NCI-H460 (cell line): ENCODE measurements at places on chromosomes 5 and 9.

- DNase-seq, result no peak
Observed at GRCh38 chr9:14303521-14303920, 10.4 kb downstream of the NFIB start.

DNA sequence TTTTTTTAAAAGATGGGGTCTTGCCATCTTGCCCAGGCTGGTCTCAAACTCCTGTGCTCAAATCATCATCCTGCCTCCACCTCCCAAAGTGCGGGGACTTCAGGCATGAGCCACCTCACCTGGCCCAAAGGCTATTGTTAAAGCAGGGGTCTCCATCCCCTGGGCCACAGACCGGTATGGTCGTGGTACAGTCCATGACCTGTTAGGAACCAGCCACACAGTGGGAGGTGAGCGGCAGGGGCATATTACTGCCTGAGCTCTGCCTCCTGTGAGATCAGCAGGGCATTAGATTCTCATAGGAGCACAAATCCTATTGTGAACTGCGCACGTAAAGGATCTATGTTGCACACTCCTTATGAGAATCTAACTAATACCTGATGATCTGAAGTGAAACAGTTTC, 7.3 kb upstream of the NOL6 start:
- DNase-seq, result no peak

- no peak for DNase-seq
Observed at GRCh38 chr5:116411101-116411571, 163.5 kb downstream of the SEMA6A start.

DNA sequence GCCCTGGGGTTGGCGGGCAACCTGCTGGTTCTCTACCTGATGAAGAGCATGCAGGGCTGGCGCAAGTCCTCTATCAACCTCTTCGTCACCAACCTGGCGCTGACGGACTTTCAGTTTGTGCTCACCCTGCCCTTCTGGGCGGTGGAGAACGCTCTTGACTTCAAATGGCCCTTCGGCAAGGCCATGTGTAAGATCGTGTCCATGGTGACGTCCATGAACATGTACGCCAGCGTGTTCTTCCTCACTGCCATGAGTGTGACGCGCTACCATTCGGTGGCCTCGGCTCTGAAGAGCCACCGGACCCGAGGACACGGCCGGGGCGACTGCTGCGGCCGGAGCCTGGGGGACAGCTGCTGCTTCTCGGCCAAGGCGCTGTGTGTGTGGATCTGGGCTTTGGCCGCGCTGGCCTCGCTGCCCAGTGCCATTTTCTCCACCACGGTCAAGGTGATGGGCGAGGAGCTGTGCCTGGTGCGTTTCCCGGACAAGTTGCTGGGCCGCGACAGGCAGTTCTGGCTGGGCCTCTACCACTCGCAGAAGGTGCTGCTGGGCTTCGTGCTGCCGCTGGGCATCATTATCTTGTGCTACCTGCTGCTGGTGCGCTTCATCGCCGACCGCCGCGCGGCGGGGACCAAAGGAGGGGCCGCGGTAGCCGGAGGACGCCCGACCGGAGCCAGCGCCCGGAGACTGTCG, 976 bp downstream of the RXFP3 start:
- no peak for DNase-seq

GRCh38 chr9:3989915-3990314, 310.0 kb downstream of the GLIS3 start:
- DNase-seq, result no peak

- DNase-seq, result peak; percentile 64
Observed at GRCh38 chr5:127909066-127909465, 174.5 kb upstream of the SLC12A2 start.

GRCh38 chr5:139884144-139884543, 88.5 kb downstream of the PSD2 start:
- no peak for DNase-seq

GRCh38 chr5:177496727-177497291, 595 bp downstream of the PDLIM7 start:
- DNase-seq, result no peak

DNA sequence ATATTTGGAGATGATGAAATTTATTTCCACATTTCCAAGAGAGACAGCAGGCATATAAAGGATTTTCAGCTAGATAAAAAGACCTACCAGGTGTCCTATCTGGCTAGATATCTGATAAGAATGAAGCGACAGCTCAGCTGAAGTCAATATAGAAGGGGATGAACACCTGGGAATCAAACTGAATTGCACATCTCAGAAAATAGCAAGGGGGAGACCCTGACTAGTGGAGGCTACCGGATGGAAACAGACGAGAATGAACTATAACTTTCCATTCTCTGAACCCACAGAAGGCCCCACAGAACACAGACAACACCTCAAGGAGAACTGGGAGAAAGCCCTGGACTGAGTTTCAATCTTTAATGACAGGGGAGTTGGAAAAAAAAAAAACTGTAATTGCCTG, 51.1 kb downstream of the CPLANE1 start:
- no peak for DNase-seq

GRCh38 chr5:136128481-136128880, 4.2 kb upstream of the SMAD5 start:
- DNase-seq, result no peak
